Erythroblast (primary cell): ENCODE measurements at places on chromosomes 3 and 15.

DNA sequence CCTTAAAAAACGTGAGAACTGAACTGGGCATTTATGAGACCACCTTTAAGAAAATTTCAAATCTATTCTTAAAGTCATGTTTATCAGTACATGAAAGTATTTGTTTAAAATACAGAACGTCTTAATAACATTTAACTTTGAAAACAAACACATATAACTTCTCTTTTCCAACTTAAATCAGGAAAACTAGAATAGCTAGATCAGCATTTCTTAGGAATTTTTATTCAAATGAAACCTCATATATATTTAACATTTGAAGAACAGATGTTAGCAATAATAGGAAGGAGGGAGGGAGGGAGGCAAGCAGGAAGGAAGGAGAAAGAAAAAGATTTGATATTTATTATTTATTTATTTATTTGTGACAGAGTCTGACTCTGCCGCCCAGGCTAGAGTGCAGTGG, 120.2 kb downstream of the NR1I2 start:
- DNase-seq = no peak

- DNase-seq = no peak
These were observed 755.8 kb downstream of the ROBO1 start for GRCh38 chr3:79011821-79012529.

GRCh38 chr3:42513121-42513520, 10.7 kb downstream of the VIPR1 start:
- DNase-seq = no peak

- DNase-seq = no peak
These were observed 7.9 kb downstream of the DGKG start for GRCh38 chr3:186354100-186354499.

- DNase-seq = no peak
These were observed 16.4 kb downstream of the PTPRG start for GRCh38 chr3:61577760-61578159.

DNA sequence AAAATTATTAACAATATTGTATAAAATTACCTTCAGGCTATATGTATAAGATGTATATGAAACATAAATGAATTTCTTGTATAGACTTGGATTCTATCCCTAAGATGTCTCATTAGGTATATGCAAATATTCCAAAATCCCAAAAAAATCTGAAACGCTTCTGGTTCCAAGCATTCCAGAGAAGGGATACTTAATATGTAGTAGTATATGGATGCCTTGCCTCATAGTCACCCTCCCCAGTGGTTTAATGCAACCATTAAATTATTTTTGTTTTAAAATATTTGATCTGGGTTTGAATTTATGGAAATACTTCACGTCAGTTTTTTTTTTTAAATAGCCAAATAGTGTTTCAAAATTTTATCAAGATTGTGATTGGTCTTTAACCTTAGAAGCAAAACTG, 27.2 kb downstream of the PLCL2 start:
- no peak for DNase-seq

DNA sequence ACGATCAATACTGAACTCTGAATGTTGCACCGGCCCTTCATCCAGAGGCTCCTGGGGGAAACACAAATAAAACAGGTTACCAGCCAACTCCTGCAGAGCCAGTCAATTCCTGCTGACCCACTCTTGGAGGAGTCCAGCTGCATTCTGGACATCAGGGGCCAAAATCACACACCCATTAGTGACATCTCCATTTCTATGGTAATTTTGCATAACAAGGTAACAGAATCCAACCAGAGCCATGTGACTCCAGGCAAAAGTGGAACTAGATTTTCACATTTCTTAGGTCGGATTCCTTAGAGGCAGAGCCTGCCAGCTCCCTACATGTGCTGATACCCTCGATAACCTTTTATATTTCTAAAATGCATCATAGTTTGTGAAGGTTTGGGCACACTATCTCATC, 119.2 kb upstream of the CTNNB1 start:
- no peak for DNase-seq

DNA sequence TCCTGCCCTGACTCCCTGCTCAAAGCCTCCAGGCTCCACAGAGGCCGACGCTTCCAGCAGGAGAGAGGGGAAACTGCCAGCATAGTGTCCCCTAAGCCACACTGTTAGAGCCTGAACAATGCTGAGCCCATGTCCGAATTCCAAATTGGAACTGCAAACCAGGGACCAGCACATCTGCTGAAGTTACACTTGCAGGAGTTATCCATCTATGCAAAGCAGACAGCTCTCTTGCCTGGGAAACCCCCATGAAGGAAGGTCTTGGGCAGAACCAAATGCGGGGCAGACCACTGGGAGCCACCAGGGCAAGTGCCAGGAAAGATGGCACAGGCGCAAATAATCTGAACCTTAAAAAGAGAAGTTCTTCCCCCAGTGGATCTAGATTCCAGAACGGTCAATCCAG, 625 bp downstream of the LRRC15 start:
- no peak for DNase-seq

GRCh38 chr3:53974324-53974723, 82.7 kb upstream of the SELENOK start:
- no peak for DNase-seq

GRCh38 chr3:57770009-57770827, 14.1 kb downstream of the SLMAP start:
- no peak for DNase-seq

DNA sequence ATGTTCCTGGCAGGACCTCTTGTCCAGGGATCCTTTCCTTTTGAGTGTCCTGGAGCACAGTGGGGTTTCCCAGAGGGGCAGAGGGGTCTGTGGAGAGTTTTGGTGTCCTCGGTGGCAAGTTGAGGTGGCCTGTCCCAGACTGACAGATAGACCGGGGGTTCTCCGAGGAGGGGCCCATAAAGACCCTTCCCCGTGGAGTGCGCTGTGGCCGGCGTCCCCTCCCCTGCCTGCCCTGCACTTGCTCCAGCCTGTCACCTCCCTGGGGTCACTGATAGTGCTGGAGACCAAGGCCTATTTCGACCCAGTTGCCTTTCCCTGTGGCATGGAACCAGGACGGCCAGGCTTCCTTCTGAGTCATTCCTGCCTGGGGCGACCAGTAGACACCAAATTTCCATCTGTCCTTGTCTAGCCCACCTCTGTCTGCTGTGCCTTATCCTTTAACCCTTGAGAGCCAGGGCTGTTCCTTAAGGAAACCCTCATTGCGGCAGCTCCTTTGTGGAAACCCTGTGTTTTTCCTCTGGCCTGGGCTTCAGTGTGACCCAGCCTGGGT, 2.9 kb downstream of the MUC4 start:
- DNase-seq = no peak

DNA sequence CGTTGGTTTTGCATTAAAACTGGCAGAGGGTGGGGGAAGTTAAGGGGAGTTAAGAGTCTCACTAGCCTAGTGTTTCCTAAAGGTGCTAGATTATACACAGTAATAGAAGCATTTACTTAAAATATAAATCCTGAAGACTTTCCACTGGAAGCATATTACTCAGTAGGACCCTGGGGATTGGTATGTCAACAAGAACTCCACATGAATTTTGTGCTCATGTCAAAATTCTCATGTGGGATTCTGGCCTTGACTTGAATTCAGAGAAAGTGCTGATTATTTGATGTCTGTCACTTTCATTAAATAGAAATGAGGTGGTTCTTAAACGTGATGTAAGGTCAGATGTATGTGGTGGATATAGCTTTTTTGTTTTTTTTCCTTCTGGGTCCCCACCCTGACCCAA, 997.2 kb downstream of the TUSC7 start:
- DNase-seq = no peak

DNA sequence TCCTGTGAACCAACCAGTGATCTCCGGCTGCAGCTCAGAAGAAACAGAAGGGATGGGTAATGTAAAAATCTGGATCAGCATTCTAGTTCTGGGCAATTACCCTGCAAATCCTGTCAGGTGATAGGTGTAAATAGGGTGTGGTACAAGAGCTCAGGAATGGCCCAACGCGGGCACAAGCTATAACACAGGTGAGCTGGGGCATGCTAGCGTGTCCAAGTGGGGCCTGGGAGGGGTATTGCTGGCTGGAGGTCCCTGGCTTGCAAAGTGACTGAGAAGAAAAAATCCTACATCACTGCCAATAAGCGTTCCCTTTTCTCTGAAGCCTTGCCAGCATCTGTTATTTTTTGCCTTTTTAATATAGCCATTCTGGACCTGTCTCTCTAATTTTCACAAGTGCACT, 9.7 kb upstream of the CHST2 start:
- no peak for DNase-seq

GRCh38 chr15:29686079-29686425, 136.2 kb downstream of the TJP1 start:
- DNase-seq = no peak

- DNase-seq = no peak
These were observed 592.1 kb upstream of the GBE1 start for GRCh38 chr3:82353306-82354171.

- no peak for DNase-seq
These were observed 18.7 kb downstream of the CACNA2D2 start for GRCh38 chr3:50484722-50485121.

DNA sequence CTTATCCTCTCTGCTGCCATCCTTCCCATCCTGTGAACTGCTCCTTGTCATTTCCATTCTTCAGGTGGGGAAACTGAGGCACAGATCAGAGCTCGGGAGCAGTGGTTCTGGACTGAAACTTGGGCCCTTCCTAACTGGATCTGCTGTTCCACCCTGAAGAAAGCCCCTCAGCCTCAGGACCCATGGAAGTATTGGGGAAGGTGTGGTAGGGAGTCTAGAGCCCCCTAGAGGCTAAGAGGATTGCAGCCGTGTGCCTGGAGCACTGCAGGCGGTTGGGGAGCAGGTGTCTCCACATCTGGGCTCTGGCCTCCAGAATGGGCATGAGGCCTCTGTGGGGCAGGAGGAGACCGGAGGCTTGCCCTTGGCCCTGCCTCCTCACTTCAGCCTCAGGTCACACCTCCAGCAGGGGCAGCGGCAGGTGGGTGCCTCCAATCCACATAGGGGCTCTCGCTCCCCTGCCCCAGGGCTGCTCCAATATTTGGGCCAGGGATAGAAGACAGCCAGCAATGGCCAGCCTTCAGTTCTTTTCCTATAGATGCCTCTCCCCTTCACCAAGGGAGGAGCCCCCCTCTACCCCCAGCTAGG, 28.1 kb downstream of the DNAJB8 start:
- peak; percentile 58 for DNase-seq
